ENCODE measurements at places on chromosomes 11 and 22.
A peak's percentile ranks its signal among the peaks of the same experiment; 100 is the strongest.

- no peak for DNase-seq
Observed at GRCh38 chr11:42996421-42997307, 315.1 kb upstream of the API5 start.

- no peak for DNase-seq
Observed at GRCh38 chr11:32032478-32032877, 58.4 kb upstream of the RCN1 start.

- DNase-seq, result no peak
Observed at GRCh38 chr22:39215426-39216142, 29.2 kb downstream of the PDGFB start.

- DNase-seq, result no peak
Observed at GRCh38 chr22:29150701-29151100, 55.0 kb upstream of the EMID1 start.

DNA sequence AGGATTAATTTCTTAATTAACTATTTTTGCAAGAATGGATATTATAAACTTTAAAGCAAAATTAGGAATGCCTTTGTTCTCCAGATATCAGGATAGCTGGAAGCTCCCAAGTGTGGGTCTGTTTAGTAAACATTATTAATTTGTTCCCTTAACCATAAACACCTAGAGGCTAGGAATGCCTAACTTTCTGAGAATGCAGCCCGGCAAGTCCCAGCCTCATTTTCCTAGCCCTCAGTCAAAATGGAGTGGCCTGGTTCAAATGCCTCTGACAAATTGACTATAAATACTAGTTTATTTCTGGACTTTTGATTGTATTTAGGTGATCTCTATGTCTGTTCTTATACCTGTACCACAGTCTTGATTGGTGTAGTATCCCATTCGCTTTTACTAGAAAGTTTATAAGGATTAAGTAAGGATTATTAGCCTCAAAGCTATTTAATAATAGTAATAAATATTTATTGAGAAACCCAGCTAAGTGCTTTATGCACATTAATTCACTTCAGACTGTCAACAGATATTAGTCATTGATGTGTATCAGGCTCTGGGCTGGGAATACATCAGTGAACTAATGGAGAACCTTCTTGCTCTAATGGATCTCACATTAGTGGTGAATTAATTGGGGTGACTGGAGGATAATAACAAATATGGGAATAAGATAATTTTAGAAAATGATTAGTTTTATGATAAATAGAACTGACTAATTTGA is 25.8 kb downstream of the PPME1 start:
- DNase-seq, result no peak

DNA sequence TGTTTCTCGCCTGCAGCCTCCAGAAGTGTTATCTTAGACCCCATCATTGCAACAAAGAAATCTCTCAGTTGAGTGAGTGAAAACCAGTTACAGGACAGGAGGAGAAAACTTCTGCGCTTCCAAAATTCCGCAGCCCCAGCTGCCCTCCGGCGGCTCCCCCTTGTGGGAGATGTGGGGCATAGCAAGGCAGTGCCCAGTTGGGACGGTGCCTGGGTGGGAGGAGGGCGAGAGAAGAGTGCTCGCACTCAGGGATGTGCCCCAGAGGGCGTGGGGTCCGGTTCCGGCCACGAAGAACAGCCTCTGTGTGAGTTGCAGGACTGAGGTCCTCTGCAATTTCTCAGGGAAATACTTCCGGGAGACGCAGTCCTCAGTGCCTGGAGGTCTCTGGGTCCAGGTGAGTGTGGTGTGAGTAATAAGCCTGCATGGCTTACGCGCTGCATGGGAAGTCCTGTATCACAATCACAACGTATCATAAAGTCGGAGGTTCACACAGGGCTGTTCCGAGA is 87.0 kb upstream of the BLID start:
- peak; percentile 51 for DNase-seq

DNA sequence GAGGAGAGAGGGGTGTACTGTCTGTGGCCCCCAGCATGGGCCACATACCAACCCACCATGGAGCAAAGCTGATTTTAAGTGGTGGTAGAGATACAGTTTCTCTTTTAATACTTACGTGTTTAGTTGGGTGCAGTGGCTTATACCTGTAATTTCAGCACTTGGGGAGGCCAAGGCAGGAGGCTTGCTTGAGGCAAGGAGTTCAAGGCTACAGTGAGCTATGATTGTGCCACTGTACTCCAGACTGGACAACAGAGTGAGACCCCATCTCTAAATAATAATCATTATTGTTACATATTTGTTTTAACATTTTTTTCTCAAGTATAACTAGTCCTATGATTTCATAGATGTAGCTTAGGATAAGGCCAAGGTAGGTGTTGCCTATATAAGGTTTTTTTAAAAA is 8.8 kb downstream of the GGA1 start:
- DNase-seq, result no peak

GRCh38 chr11:44101098-44101497 is 5.6 kb downstream of the EXT2 start:
- no peak for DNase-seq

- DNase-seq, result no peak
Observed at GRCh38 chr11:1493650-1494244, 7.2 kb upstream of the MOB2 start.

DNA sequence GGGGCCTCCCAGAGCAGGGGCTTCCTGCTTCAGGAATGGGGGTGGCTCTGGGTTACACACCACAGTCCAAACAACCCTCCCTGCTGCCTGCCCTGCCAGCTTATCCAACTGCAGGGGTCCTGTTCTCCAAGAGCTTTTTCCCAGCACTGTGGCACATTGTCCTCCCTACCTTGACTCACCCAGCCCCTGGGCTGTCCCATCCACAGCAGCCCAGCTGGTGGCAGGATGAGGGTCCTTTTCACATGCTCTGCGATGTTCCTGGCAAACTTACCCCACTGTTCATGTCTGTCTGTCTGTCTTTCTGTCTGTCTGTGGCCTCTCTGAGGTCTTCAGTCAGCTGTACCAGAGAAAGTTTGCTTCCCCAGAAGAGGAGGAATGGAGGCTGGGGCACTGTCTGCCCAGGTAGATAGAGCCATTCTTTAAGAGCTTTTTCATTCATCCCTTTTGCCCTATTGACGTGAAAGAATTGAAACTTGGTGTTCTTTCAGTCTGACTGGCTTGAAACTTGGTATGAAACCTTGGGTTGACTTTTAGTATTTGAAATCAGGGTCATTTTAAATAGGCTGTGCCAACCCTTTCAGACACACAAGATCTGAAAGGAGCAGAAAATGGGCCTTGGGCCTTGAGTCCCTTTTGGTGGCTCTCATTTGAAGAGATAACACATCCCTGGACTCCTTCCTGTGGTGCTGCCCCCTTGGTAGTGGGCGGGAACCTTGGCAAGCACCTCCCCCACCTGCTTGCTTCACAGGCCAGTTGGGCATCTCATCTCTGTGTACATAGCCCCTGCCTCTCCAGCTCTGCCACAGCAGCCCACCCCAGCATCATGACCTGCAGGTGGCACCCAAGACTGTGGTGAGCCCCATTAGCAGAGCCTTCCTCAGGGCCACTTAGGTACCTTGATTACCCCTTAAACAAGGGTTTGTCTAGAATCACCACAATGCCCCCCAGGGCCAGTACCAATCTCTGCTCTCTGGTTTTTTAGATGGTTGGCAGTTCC is 74.6 kb upstream of the SUSD2 start:
- DNase-seq, result peak; percentile 30

GRCh38 chr11:122788781-122789535 is 49.3 kb upstream of the CRTAM start:
- DNase-seq, result no peak

DNA sequence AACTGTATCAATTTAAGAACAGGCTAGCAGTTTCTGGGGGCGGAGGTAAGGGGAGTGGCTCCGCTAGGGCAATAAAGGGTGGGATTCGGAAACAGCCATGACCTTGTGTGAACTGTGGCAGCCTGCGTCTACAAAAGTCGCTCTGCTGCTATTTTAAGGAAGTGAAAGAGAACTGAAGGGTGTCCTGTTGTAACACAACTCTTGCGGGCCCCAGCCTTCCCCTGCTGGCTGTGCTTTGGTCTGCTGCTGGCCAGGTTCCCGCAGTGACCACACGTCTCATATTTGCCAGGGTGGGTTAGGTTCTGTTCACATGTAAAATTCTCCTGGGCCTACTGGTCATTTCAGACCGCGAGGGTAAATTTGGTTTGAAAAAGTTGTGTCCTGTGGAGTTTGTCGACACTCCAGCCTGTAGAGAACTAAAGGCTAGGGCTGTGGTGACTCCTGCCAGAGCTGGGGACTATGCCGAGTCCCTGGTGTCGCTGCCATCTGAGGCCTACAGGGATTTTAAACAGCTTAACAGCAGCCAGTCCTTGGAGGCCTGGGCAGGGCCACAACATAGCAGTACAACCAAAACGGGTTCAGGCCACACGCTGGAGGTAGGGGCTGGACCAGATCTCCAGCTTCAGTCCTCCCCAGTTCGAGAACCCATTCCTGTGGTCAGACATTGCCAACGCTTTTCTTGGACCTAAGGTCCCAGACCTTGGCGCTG is 1.1 kb upstream of the PPFIBP2 start:
- no peak for DNase-seq

DNA sequence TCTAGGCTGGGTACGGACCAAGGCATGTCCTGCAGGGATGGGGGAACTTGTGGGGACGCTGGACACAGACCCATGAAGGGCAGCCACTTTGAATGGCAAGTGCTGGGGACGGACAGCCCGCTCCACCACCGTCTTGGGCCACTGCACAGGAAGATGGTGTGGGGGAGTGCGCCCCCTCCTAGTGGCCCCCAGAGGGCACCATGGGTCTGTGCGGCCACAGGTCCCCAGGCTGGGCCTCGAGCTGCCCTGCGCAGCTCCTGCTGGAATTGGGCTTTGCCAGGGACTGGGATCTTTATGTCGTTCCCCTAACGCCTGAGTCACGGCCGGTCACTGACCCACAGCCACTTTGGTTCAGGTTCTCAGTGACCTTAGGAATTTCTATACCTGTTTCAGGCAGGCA is 44.4 kb downstream of the NAT10 start:
- DNase-seq, result no peak

DNA sequence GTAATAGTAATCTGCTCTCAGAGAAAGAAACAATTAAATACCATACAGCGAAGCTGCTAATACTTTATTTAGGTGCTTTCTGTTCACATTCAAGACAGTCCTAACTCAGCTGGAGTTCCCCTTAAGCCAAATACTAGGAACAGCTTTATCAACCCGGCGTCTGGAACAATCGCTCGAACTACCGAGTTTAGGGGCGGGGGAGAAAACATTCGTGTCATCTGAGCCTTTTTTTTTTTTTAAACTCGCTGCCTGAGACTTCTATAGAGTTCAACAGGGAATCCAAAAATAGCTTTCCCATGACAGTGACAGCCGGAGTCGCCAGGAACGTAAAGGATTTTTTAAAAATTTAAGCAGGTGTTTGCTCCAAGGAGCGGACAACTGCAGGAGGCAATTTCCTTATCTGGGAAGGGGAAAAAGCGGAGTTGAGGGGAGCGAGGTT is 852 bp downstream of the TRAF6 start:
- peak; percentile 39 for DNase-seq

DNA sequence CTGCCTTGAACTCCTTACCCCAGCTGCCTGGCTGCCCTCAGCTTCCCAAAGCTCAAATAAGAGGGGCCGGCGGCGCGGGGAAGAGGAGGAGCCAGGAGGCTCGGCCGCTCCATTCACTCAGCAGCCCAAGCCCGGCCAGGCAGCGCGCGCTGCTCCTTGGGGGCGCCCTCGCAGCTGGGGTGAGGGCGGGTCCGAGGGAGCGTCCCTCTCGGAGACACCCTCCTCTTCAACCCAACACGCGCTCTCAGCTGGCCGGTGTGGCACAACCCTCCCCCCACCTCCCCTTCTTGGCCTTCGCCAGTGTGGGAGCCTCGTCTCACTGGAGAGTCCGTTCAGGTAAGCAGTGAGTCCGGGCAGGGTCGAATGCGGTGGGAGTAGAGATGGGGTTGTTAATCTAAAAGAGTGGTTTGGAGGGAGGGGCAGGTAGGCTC is at the start of gene WT1:
WT1 (minus strand) TSS at position 29 of the 431 bp plus-strand sequence.
- no peak for DNase-seq

DNA sequence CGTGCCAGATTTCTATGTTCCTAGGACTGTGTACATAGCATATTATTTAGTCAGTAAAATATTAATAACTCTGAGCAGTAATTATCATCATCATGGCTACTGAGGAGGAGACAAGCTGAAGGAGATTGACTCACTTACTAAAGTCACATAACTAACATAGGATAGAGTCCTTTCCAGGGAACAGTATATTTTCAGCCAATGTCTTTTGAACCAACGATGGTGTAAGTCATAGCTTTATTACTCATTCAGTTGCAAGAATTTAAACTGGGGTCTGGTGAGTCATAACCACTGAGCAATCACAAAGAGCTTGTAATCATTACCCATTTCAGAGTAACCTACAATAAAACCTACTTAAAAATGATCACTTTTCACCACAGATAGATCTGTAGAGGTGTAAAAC is 1564.8 kb upstream of the TENM4 start:
- no peak for DNase-seq

GRCh38 chr11:129974237-129974636 is 28.4 kb downstream of the PRDM10 start:
- DNase-seq, result no peak

- no peak for DNase-seq
Observed at GRCh38 chr22:44289414-44290171, 23.2 kb downstream of the SHISAL1 start.

- DNase-seq, result no peak
Observed at GRCh38 chr11:83778596-83778995, 492.4 kb upstream of the CCDC90B start.

- DNase-seq, result no peak
Observed at GRCh38 chr11:58659910-58660570, 37.6 kb downstream of the CNTF start.

DNA sequence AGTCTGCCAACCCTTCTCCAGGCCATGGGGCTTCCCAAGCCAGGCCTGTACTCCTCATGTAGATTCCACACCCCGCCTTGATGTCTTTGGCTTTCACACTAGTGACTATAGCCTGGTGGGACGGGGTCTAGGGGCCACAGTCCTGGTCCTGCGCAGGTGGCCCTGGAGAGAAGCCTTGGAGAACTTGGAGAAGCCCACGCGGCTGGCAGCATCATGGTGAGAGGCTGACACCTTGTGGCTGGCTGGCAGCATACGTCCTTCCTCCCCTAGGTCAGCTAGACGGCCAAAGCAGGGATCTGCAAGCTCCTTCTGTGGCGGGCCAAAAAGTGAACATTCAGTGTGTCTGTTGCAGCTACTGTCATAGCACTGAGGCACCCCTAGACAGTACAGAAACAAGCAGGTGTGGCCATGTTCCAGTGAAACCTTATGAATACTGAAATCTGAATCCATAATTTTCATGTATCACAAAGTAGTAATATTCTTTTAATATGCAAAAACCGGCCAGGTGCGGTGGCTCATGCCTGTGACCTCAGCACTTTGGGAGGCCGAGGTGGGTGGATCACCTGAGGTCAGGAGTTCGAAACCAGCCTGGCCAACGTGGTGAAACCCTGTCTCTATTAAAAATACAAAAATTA is 42.0 kb downstream of the FAM83F start:
- DNase-seq, result peak; percentile 66

GRCh38 chr11:1959786-1960185 is 12.7 kb downstream of the MRPL23 start:
- no peak for DNase-seq

- no peak for DNase-seq
Observed at GRCh38 chr11:108685419-108686130, 20.7 kb downstream of the DDX10 start.

Measured in activated CD4-positive, alpha-beta T cell treated with anti-CD3 and anti-CD28 coated beads, Interleukin-2, amount 50 U/mL, for 48 hours (primary cell).